ENCODE measurements at places on chromosomes 16 and 17.

DNA sequence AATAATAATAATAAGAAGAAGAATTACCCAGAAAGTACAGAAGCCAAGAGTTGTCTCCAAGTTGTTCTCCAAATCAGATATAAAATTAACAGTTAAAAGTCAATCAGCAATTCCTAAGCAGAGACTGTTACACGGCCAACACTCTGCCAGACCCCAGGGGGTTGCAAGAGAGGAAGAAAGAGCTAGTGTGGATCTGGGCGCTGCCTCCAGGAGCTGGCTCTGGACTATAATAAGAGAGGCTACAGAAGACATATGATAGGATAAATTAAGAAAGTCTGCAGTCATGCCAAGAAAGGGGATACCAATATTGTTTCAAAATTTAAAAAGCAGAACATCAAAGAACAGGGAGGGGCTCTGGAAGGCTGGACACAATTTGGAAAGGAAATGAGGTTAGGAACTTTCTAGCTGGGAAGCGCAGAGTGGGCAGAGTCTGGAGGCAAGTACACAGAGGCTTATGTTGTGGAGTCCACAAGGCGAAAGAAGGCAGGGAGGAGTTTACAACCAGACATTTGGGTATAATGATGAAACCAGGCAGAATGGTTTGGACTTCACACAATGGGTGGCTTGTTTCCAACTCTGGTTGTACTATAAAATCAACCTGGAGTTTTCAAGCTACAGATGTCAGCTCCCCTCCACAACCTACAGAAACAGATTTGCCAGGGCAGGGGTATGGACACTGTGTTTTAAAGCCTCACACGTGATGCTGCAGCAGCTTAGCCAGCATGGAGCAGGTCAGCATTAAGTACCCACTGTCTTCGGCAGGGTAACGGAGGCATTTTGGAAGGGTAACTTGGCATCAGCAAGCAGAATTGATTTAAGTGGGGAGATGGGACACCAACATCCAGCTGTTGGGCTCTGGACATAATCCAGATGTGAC lies 49.4 kb downstream of the SLC39A11 start:
- DNase-seq: no peak
- no peak overlapping the region for H3K27ac ChIP-seq
- H3K27me3 ChIP-seq: no peaks in the 10 kb centered on the region
- H3K36me3 ChIP-seq: peaks cover 54% of the 10 kb centered on the region
- peaks cover 2% of the 10 kb centered on the region for H3K4me1 ChIP-seq

GRCh38 chr17:29214215-29215146 lies 32.2 kb upstream of the CRYBA1 start:
- no peak overlapping the region for H3K27ac ChIP-seq
- no peak for DNase-seq
- no peaks in the 10 kb centered on the region for H3K27me3 ChIP-seq
- H3K4me1 ChIP-seq: peaks cover 5% of the 10 kb centered on the region

DNA sequence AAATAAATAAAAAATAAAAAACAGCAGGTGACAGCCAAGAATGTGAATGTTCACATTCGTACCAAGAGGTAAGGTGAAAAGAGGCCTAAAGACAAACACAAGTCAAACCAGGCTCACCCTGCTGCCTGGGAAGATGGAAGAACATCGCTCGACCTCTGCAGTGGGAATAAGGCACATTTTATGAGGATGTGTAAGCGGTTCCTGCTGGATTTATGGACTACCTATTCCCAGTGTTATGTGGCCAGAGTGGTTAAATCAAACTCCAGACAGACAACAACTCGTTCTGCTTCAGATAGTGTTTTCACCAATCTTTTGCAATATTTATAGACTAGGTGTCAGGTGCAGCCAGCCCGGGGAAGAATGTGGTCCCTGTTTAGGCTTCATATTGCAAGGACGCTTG lies 215.0 kb upstream of the HSBP1 start:
- H3K27me3 ChIP-seq: peaks cover 5% of the 10 kb centered on the region
- no peaks in the 10 kb centered on the region for H3K4me1 ChIP-seq
- no peaks in the 10 kb centered on the region for H3K36me3 ChIP-seq
- no peak overlapping the region for H3K4me3 ChIP-seq

DNA sequence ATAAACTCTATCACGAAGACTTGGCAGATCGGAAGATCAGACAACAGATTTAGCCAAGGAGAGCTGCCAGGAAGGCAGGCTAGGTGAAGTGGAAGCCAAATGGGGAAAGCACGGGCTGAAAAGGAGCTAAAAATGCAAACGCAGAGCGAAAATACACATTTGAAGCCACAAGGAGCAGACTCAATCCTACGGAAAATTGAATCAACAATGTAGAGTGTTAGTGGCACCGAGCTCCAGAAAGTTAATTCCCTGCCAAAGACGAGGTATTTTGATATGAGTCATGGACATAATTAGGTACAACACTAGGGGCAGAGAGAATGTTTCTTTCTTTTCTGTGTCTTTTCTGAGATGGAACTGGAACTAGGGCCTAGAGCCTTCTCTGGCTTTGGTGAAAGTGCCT lies 20.7 kb downstream of the GSG1L start:
- H3K4me3 ChIP-seq: no peak overlapping the region
- no peaks in the 10 kb centered on the region for H3K4me1 ChIP-seq
- H3K27me3 ChIP-seq: peaks cover 12% of the 10 kb centered on the region

- no peaks in the 10 kb centered on the region for H3K27me3 ChIP-seq
- no peak overlapping the region for H3K27ac ChIP-seq
- H3K4me1 ChIP-seq: no peaks in the 10 kb centered on the region
- no peaks in the 10 kb centered on the region for H3K36me3 ChIP-seq
- H3K4me3 ChIP-seq: no peak overlapping the region
Observed at GRCh38 chr16:6447021-6447790, 885.4 kb upstream of the RBFOX1 start.

DNA sequence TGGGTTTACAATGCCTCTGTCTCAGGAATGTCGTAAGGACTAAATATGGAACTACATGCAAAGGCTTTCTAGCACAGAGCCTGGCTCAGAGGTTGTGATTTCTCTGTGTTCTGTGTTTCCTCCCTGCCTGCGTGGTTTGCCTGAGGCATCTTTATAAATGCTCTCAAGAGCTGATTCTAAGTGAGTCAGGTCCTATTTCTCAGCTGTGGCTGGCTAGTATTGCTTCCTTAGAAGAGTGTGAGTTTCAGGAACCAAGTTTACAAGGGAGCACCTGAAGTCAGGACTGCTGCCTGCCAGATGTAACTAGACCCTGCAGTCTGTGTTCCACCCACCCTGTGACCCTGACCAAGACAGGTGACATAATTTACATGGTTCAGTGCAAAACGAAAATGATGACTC lies 8.0 kb upstream of the CCL1 start:
- H3K4me3 ChIP-seq: no peak overlapping the region
- peaks cover 15% of the 10 kb centered on the region for H3K4me1 ChIP-seq
- H3K36me3 ChIP-seq: no peaks in the 10 kb centered on the region
- H3K27ac ChIP-seq: no peak overlapping the region

GRCh38 chr16:59045501-59045900 lies 311.4 kb upstream of the GOT2 start:
- H3K4me1 ChIP-seq: no peaks in the 10 kb centered on the region
- H3K36me3 ChIP-seq: no peaks in the 10 kb centered on the region
- DNase-seq: no peak
- H3K27me3 ChIP-seq: no peaks in the 10 kb centered on the region
- no peak overlapping the region for H3K27ac ChIP-seq
- H3K4me3 ChIP-seq: no peak overlapping the region

- no peak for DNase-seq
- peak overlapping the region; percentile 0 for H3K27ac ChIP-seq
- peaks cover 80% of the 10 kb centered on the region for H3K36me3 ChIP-seq
- peaks cover 20% of the 10 kb centered on the region for H3K4me1 ChIP-seq
Observed at GRCh38 chr16:84992717-84993075, 18.6 kb downstream of the ZDHHC7 start.

GRCh38 chr17:6701719-6702118 lies 11.4 kb downstream of the SLC13A5 start:
- H3K27me3 ChIP-seq: peaks cover 8% of the 10 kb centered on the region
- no peak overlapping the region for H3K27ac ChIP-seq
- H3K36me3 ChIP-seq: no peaks in the 10 kb centered on the region
- peak; percentile 49 for DNase-seq

DNA sequence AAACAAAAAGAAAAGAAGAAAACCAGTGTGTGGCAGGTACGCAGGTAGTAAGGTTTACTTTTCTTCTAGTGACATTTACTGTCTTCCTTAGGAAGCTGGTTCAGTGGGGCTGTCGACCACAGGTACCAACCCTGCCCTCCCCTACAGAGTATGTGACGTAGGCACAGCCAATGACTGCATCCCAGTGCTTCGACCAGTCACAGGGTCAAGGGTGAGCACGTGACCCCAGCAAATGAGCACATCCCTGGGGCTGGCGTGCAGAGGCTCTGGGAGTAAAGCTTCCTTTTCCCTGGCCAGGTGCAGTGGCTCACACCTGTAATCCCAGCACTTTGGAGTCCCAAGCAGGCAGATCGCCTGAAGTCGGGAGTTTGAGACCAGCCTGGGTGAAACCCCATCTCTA lies 38.9 kb upstream of the PLCG2 start:
- H3K27ac ChIP-seq: no peak overlapping the region
- H3K4me3 ChIP-seq: no peak overlapping the region
- no peak for DNase-seq
- H3K36me3 ChIP-seq: no peaks in the 10 kb centered on the region
- H3K4me1 ChIP-seq: peaks cover 10% of the 10 kb centered on the region

DNA sequence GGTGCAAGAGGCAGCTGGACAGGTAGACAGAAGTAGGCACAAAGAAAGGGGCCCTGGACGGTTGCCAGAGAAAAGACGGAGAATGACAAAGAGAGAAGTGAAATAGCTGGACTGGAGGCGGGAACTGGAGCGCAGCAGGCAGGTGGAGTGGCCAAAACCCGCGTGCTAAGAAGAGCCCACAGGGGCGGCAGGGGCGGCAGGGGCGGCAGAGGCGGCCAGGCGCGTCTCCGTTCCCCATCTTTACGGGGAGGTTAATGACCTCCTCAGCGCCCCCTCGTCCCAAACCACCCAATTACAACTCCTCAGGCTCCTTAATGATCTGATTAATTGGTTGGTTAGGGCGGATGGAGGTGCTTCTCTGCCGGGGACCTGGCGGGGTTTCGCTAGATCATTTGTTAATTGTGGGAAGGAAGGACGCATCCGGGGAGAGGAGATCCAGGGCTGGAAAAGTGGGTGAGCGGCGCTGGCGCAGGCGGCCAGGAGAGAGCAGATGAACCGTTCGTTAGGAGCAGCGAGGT lies 15.4 kb upstream of the HOXB9 start:
- no peak for DNase-seq
- no peaks in the 10 kb centered on the region for H3K36me3 ChIP-seq
- peaks cover 13% of the 10 kb centered on the region for H3K4me1 ChIP-seq
- no peak overlapping the region for H3K4me3 ChIP-seq
- H3K27me3 ChIP-seq: peaks cover 98% of the 10 kb centered on the region

- H3K4me1 ChIP-seq: no peaks in the 10 kb centered on the region
- no peak overlapping the region for H3K4me3 ChIP-seq
- no peaks in the 10 kb centered on the region for H3K36me3 ChIP-seq
Observed at GRCh38 chr16:48676836-48677235, 66.9 kb upstream of the N4BP1 start.

DNA sequence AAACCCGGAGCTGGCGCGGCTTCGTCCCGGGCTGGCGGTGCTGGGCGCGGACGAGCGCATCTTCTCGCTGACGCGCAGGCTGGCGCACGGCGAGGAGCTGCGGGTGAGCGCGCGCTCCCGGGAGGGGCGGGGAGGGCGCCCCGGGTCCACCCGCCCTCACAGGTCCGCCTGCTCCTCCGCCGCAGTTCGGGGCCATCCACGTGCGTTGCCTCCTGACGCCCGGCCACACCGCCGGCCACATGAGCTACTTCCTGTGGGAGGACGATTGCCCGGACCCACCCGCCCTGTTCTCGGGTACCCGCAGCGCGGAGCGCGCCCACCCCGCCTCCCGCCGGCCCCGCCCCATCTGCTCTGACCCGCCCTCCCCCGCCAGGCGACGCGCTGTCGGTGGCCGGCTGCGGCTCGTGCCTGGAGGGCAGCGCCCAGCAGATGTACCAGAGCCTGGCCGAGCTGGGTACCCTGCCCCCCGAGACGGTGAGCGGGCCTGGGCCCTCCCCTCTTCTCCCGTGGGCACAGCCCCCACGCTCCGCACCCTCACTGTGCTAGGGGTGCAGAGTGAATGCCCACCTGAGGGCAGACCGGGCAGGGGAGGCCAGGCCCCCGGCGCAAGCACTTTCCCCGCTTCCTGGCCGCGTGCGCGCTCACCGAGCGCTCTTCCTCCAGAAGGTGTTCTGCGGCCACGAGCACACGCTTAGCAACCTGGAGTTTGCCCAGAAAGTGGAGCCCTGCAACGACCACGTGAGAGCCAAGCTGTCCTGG lies 1.4 kb downstream of the HAGHL start:
- H3K4me1 ChIP-seq: peaks cover 5% of the 10 kb centered on the region
- peak overlapping the region; percentile 70 for H3K4me3 ChIP-seq
- no peaks in the 10 kb centered on the region for H3K27me3 ChIP-seq
- peak; percentile 79 for DNase-seq

DNA sequence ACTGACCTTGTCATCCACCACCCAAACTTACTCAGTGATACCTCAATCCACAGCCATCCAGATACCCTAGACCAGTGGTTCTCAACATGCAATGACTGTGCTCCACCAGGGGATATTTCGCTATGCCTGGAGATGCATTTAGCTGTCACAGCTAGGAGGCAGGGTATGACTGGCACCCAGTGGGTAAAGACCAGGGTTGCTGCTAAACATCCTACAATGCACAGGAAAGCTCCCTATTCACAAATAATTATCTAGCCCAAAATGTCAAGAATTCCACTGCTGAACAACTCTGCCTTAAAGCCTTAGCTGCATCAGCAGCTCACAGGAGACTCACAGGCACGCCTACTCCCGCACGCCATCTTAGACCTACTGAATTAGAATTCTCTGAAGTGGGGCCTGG lies 212.6 kb downstream of the GRIN2A start:
- no peaks in the 10 kb centered on the region for H3K36me3 ChIP-seq
- no peaks in the 10 kb centered on the region for H3K27me3 ChIP-seq
- H3K27ac ChIP-seq: no peak overlapping the region
- no peak overlapping the region for H3K4me3 ChIP-seq
- no peak for DNase-seq

DNA sequence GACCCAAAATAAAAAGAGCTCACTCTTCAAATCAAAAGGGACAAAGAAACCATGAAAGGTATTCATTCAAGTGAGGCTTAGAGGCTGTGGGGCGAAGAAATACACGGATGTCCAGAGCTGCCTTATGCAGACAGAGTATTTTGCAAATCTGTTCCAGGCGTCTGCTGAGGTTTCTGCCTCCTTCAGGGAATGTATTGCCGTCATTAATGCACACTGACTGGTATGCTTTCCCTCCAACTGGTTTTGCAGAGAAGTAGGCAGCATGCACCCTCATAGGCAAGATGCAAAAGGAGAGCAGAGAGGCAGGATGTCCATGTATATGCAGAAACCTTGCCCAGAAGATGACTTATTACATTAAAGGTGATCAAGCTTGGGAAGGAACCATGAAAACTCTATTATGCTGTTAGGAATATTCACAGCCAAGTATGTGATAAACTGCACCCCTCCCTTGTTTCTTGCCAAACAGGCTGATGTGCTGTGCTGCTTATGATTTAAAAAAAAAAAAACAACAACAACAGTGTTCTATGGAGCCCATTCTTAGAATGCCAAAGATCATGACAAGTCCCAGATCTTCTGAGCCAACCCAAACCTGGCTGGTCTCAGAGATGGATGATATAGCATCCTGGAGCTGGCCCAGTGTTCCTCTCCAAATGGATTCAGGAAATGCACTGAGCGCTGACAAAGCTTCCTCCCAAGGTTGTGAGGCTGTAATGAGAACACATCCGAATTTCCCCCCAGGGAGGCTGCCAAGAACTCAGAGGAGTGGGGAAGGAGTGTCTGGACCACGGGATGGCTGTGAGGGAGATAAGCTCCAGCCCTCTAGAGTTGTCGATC lies 77.6 kb upstream of the HLF start:
- H3K36me3 ChIP-seq: no peaks in the 10 kb centered on the region
- H3K4me1 ChIP-seq: no peaks in the 10 kb centered on the region
- no peak for DNase-seq
- no peaks in the 10 kb centered on the region for H3K27me3 ChIP-seq
- H3K27ac ChIP-seq: no peak overlapping the region
